ENCODE measurements at places on chromosomes 4 and X.

GRCh38 chr4:132445386-132445785 lies 703.7 kb upstream of the PCDH10 start:
- H3K27ac ChIP-seq: no peak overlapping the region
- no peaks in the 10 kb centered on the region for H3K4me1 ChIP-seq
- no peak for DNase-seq
- H3K36me3 ChIP-seq: no peaks in the 10 kb centered on the region
- no peaks in the 10 kb centered on the region for H3K27me3 ChIP-seq
- no peak overlapping the region for H3K4me3 ChIP-seq

GRCh38 chrX:118506805-118507480 lies 11.3 kb downstream of the DOCK11 start:
- no peak for DNase-seq
- no peaks in the 10 kb centered on the region for H3K4me1 ChIP-seq
- H3K27ac ChIP-seq: no peak overlapping the region
- peaks cover 14% of the 10 kb centered on the region for H3K27me3 ChIP-seq
- no peak overlapping the region for H3K4me3 ChIP-seq
- H3K36me3 ChIP-seq: no peaks in the 10 kb centered on the region

GRCh38 chr4:8600266-8600665 lies 7.7 kb downstream of the CPZ start:
- H3K4me1 ChIP-seq: no peaks in the 10 kb centered on the region
- DNase-seq: no peak
- H3K27me3 ChIP-seq: no peaks in the 10 kb centered on the region
- no peak overlapping the region for H3K4me3 ChIP-seq
- no peak overlapping the region for H3K27ac ChIP-seq
- no peaks in the 10 kb centered on the region for H3K36me3 ChIP-seq

GRCh38 chr4:26482508-26483462 lies 7.5 kb downstream of the CCKAR start:
- H3K4me1 ChIP-seq: no peaks in the 10 kb centered on the region
- no peaks in the 10 kb centered on the region for H3K36me3 ChIP-seq
- DNase-seq: no peak
- no peak overlapping the region for H3K27ac ChIP-seq
- H3K27me3 ChIP-seq: no peaks in the 10 kb centered on the region

DNA sequence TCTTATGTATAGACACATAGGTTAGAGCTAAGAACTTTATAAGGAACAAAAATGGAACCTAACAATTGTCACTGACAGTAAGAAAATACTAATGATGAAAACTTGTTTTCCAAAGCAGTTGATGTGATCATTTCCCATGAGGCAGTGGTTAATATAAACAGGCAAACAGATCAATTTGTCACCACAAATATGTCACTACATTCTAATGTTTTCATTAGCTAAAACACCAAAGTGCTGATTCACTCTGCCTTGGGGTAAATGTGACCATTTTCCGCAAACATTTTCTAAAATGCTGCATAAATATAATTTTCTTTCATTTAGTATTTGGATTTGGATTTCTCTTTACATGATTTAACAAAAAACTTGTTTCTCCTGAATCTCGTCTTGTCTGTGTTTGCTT lies 408.9 kb upstream of the CTSO start:
- no peaks in the 10 kb centered on the region for H3K4me1 ChIP-seq
- H3K4me3 ChIP-seq: no peak overlapping the region
- H3K27me3 ChIP-seq: no peaks in the 10 kb centered on the region
- H3K27ac ChIP-seq: no peak overlapping the region

GRCh38 chrX:45667666-45668065 lies 467.0 kb upstream of the DIPK2B start:
- no peak for DNase-seq
- no peak overlapping the region for H3K27ac ChIP-seq
- no peaks in the 10 kb centered on the region for H3K36me3 ChIP-seq

DNA sequence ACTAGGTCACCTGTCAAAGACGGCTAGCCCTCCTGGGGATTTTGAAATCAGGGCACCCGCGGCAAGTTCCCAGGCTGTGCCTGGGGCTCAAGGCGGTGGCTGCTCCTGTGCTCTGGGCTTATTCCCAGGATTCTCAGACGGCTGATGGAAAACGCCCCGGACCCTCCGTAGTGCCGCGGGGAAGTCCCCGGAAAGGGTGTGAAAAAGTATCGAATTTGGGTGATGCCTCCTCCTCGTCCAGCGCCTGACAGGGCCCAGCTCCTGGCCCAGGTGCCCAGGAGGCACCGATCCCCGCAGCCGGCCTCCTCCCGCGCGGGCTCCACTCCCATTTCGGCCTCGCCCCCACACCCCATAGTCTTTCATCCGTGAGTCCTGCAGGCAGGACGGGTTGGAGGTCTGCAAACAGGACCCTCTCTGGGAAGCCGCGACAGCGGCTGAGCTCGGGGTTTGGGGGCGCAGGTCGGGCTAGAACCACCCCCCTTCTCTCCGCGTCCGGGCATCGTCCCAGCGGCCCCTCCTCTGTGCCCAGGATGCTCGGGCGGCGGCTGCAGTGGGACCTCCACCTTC lies 1.1 kb upstream of the NSG1 start:
- H3K27ac ChIP-seq: no peak overlapping the region
- DNase-seq: no peak
- H3K4me3 ChIP-seq: peak overlapping the region; percentile 58
- peaks cover 53% of the 10 kb centered on the region for H3K27me3 ChIP-seq
- no peaks in the 10 kb centered on the region for H3K36me3 ChIP-seq

- peaks cover 22% of the 10 kb centered on the region for H3K27me3 ChIP-seq
- H3K27ac ChIP-seq: no peak overlapping the region
- H3K4me1 ChIP-seq: no peaks in the 10 kb centered on the region
- H3K4me3 ChIP-seq: no peak overlapping the region
- no peaks in the 10 kb centered on the region for H3K36me3 ChIP-seq
- no peak for DNase-seq
Measured at GRCh38 chrX:154092371-154092770, 5.1 kb downstream of the MECP2 start.

DNA sequence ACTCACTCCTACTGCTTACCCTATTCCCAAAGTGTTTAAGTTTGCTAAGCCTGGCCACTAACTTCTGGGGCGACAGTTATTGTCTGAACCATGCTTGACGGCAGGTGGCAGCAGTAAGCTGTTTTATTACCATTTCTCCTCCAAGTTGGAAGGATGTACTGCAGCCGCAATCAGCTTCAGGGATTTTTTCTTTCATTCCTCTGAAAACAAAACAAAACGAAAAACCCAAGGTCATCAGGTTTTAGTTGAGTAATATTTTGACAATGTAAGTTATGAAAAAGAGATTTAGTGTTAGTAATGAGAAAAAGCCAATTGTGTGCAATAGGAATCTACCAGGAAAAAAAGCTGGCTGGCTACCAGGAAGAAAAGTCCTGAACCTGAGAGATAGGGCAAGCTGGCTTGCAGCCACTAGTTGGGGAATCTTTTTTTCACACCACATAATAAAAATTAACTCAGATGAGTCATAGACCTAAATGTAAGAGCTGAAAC lies 13.2 kb upstream of the RAB9B start:
- H3K27ac ChIP-seq: no peak overlapping the region
- DNase-seq: peak; percentile 47
- no peaks in the 10 kb centered on the region for H3K27me3 ChIP-seq
- no peaks in the 10 kb centered on the region for H3K36me3 ChIP-seq
- no peak overlapping the region for H3K4me3 ChIP-seq

GRCh38 chrX:13719192-13719856 lies 15.1 kb downstream of the TRAPPC2 start:
- no peaks in the 10 kb centered on the region for H3K27me3 ChIP-seq
- peak overlapping the region; percentile 26 for H3K27ac ChIP-seq
- no peaks in the 10 kb centered on the region for H3K36me3 ChIP-seq
- no peaks in the 10 kb centered on the region for H3K4me1 ChIP-seq

DNA sequence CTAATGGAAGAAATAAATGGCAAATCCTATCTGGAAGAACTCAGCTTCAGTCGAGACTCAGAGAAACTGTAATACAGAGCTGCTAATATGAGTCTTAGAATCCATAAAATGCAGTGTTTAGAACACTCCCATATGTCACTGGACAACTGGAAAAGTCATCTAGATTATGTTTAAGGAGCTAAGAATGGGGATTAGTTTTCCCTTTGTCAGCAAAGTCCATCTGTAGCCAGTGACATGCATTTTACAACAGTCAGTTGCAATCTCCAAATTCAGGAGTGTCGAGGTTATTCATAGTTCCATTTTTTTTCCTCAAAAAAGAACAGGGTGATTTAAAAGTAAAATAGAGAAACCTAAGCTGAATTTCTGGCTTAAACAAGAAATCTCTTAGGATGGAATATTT lies 516.6 kb upstream of the GALNT7 start:
- no peak for DNase-seq
- no peaks in the 10 kb centered on the region for H3K27me3 ChIP-seq
- H3K4me1 ChIP-seq: no peaks in the 10 kb centered on the region
- no peaks in the 10 kb centered on the region for H3K36me3 ChIP-seq
- H3K4me3 ChIP-seq: no peak overlapping the region
- no peak overlapping the region for H3K27ac ChIP-seq

GRCh38 chr4:81348778-81349094 lies 123.0 kb downstream of the RASGEF1B start:
- no peaks in the 10 kb centered on the region for H3K4me1 ChIP-seq
- DNase-seq: no peak
- H3K36me3 ChIP-seq: no peaks in the 10 kb centered on the region
- no peak overlapping the region for H3K4me3 ChIP-seq

GRCh38 chr4:88177983-88178625 lies 19.7 kb upstream of the ABCG2 start:
- H3K27ac ChIP-seq: no peak overlapping the region
- H3K27me3 ChIP-seq: no peaks in the 10 kb centered on the region
- no peak for DNase-seq

GRCh38 chr4:125440814-125441213 lies 126.1 kb downstream of the FAT4 start:
- H3K4me3 ChIP-seq: no peak overlapping the region
- no peaks in the 10 kb centered on the region for H3K4me1 ChIP-seq
- H3K27me3 ChIP-seq: no peaks in the 10 kb centered on the region
- no peak for DNase-seq
- H3K27ac ChIP-seq: no peak overlapping the region

GRCh38 chrX:15607067-15607466 lies 6.3 kb upstream of the ACE2 start:
- no peak for DNase-seq
- no peaks in the 10 kb centered on the region for H3K36me3 ChIP-seq

DNA sequence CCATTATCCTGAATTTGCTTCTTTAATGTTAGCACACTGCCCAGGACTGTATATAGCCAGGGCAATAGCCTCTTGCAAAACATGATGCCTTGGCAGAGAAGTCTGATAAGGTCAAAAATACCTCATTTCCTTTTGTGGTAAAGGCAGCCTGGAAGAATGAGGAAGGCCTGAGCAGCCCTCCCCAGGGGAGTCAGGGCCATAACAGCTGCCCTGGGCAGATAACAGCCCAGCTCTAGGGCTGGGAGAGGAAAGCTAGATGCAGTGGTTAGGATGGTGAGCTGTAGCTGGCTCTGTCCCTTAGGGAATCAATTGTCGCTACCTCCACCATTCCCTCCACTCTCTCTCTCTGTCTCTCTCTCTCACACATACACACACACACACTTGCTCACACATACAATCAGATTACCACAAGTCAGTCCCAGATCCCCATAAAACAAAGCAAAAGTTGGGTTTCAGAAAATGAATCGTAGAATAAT lies 29.2 kb downstream of the EFHC2 start:
- H3K27me3 ChIP-seq: peaks cover 20% of the 10 kb centered on the region
- no peak for DNase-seq
- H3K36me3 ChIP-seq: no peaks in the 10 kb centered on the region
- H3K27ac ChIP-seq: no peak overlapping the region
- no peaks in the 10 kb centered on the region for H3K4me1 ChIP-seq
- H3K4me3 ChIP-seq: no peak overlapping the region

DNA sequence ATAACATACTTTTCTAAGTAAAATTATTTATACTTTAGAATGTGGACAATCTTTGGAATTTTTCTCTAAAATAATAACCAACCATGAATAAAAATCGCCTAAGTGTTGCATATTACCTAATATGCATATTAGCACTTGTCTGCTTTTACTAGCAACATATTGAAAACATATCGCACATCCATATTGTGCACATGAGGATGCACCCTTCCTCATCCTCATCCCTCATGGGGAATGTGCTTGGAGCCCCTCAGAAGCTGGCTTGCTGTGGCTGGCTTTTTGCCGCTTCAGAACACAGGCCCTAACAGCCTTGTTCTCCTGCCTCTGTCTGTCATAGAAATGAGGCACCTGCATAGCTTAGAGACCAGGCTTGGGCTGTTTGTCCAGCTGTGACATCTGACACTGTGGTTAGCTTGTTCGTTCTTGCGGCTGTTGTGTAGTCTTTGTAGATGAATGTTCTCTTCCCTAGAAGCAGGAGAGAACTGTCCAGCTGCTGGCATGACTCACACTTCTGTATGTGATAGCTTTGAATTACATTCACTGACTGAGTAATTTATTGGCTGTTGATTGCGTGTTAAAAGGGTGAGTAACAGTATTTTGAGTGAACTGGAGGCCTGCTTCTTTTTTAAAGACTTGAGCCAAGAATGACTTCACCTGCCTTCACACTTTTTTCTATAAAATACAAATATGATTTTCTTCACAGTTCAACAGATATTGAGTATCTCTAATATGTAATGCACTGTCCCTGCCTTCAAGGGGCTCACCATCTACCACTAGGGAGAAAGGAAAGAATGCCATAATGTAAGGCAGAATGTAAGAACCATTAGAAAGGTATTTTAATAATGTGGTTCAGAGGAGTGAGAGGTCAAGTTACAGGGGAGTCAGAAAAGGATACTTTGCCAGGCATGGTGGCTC lies 81.9 kb downstream of the HMGB2 start:
- DNase-seq: peak; percentile 45
- H3K27me3 ChIP-seq: no peaks in the 10 kb centered on the region
- H3K36me3 ChIP-seq: no peaks in the 10 kb centered on the region

DNA sequence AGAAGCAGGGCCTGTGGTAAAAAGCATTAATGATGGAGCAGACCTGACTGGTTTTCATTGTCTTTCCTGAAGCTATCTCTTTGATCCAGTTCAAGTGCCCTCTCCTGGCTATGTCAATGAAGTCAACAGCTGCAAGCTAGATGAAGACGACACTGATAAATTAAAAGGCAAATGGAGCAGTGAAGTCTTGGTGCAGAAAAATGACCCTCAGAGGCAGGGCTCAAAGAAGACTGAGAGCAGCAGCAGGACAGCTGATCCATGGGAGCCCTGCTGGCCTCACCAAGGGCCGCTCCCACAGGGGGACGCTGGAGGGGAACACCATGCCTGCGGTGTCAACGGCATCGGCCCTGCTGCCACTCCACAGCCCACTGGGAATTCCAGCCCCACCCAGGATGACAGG lies 96.2 kb downstream of the RELL1 start:
- no peak overlapping the region for H3K4me3 ChIP-seq
- no peaks in the 10 kb centered on the region for H3K36me3 ChIP-seq
- no peak for DNase-seq

- no peaks in the 10 kb centered on the region for H3K36me3 ChIP-seq
- no peak overlapping the region for H3K4me3 ChIP-seq
- H3K4me1 ChIP-seq: peaks cover 11% of the 10 kb centered on the region
- H3K27ac ChIP-seq: peak overlapping the region; percentile 90
Measured at GRCh38 chr4:38673130-38673978, 9.4 kb downstream of the KLF3 start.

GRCh38 chr4:75345423-75345822 lies 168.8 kb downstream of the RCHY1 start:
- DNase-seq: no peak
- no peak overlapping the region for H3K4me3 ChIP-seq
- no peaks in the 10 kb centered on the region for H3K4me1 ChIP-seq
- no peaks in the 10 kb centered on the region for H3K36me3 ChIP-seq
- H3K27ac ChIP-seq: no peak overlapping the region
